ENCODE measurements at places on chromosomes 1 and 21. TPM values are rescaled to one million over a fixed set of nuclear protein-coding genes. Genes with fewer than 3 reads are reported as not detected.

DIRAS3 gene
- 3.4 TPM for total RNA-seq

KCNE2 gene
- total RNA-seq = not detected

DNA sequence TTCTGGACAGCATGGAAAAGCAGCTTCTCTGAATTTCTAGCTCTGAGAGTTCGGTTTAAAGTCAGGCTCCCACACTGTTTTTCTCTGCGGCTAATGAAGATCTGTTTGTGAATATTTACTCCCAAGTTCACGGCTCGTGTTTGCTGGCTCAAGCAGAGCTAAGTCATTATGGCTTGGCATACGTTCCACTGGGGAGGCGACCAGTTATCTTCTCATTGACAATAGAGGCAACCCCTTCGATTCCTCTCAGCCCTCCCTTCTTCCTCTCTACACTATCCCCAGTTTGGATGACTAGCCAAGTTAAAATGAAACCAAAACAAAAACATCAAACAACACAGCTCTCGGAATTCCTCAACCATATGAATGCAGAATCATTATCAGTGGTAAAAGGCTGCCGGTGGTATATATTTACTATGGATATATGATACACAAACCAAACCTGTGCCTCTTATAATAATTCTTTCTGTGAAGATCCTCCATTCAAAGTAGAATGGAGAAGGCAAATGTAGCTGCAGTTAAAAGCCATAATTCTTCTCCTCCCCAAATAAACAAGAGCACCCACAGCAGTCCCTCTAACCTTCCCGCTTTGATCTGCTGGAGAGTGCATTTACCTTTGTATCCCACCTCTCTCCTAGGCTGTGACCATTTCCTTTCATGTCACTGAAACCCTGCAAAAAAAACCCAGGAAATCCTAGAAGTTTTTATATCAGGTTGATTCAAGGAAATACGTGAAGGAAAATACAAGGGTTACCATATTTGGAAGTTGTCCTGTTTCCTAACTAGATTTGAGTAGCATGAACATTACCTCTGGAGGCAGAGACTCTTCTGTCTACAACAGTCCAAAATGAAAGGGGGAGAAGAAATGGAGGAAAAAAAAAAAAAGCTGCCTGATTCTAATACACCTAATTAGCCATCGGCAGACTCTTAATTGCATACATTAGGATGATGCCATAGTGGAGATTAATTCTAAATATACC is 108.3 kb upstream of the USH2A start:
- DNase-seq = no peak

GRCh38 chr1:109186733-109187086 is 27.0 kb upstream of the SARS1 start:
- DNase-seq = no peak

DNA sequence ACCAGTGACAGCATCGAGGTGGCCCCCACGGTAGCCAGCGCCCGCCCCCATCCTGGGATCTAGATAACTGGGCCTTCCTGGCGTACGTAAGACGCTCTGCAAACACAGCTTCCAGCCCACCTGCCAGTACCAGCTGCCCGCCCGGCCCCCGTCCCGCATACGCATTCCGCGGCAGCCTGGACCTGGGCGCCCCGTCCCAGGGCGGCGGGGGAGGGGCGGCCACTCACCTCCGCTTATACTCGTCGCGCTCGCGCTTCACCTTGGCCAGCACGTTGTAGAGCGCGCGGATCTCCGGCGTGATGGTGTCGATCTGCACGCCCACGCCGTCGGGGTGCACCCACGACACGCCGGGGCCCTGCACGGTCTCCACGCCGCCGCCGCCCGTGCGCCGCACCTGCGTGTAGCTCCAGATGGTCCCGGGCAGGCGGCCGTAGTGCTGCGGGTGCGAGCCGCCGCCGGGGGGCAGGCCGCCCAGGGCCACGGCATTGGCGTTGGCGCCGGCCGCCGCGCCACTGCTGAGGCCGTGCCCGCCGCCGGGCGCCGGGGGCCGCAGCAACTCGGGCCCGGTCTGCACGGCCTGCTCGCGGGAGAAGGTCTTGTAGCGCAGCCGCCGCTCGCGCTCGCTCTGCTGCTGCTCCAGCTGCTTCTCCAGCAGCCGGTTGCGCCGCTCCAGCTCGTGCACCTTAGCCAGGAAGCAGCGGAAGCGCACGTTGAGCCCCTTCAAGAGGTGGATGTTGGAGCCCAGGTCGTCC is 859 bp downstream of the IFFO2 start:
- no peak for DNase-seq

DNA sequence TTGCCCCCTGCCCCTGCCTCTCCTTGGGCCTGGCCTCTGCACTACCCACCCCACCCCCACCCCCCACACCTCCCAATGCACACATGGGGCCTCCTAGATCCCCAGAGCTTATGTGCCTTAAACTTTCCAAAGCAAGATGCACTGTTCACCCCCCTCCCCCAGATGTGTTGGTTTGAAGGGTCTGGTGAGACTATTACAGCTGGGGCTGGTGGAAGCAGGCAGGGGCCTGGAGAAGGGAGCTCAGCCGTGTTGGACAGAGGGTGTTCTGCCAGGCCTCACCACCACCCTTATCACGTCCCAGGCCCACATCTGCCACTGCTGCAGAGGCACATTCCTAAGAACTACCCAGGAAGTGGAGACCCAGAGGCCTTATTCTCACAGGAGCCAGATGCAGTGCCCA is 18.3 kb upstream of the RSPO1 start:
- DNase-seq = no peak

- DNase-seq = no peak
Observed at GRCh38 chr1:9559673-9560072, 20.4 kb downstream of the SLC25A33 start.

GRCh38 chr1:40984066-40984465 is 4.6 kb downstream of the CTPS1 start:
- DNase-seq = no peak

DNA sequence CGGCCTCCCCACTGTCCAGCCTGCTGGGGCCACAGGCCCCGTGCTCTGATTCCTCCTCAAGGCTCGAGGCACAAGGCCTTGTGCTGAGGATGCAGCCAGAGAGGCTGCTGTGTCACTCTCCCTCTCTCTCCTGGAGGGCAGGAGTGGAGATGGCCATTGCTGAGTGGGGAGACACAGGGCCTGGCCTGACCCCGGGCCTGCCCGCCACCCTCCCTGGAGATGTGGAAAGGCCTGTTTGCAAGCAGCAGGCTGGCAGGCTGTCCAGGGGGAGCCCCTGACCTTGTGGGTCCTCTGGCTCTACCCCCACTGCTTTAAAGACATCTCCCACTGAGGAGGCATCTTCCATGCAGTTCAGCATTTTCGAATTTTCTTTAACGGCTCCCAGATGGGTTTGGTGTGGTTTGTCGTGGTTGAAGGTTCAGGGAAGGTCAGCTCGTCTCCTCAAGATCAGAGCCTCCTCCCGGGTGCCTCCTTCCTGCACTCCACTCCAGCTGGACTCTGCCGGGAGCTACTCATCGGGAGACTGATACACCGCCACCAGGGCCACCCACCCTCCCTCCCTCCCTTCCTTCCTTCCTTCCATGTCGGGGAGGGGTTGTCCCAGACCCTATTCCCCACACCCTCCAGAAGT is 69.1 kb downstream of the SPSB1 start:
- DNase-seq = no peak
